ENCODE measurements at places on chromosomes 3 and 15.

- DNase-seq, result no peak
Measured at GRCh38 chr3:163538387-163538786, 1539.9 kb downstream of the SI start.

GRCh38 chr3:155889952-155890351 lies 19.5 kb downstream of the GMPS start:
- DNase-seq, result no peak

GRCh38 chr3:141619450-141619849 lies 118.6 kb upstream of the RNF7 start:
- no peak for DNase-seq

- no peak for DNase-seq
Measured at GRCh38 chr3:69767571-69767970, 28.3 kb downstream of the MITF start.

DNA sequence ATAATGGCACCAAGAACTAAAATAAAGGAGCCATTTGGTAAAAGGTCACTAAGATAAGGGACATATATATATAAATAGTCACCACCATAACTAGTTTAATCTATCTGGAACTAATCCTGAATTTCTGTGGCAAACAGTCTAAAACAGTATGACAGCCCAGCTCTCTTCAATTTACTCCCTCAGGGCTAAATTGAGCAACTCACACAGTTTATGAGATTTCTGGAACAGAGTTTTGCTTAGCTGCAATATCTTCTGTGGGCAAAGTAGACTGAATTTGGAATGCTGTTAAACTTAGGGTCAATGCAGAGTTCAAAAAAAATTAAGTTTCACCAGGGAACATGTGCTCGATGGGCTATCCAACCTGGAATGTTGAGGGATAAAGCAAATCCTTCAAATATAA lies 70.1 kb upstream of the VEPH1 start:
- DNase-seq, result no peak

DNA sequence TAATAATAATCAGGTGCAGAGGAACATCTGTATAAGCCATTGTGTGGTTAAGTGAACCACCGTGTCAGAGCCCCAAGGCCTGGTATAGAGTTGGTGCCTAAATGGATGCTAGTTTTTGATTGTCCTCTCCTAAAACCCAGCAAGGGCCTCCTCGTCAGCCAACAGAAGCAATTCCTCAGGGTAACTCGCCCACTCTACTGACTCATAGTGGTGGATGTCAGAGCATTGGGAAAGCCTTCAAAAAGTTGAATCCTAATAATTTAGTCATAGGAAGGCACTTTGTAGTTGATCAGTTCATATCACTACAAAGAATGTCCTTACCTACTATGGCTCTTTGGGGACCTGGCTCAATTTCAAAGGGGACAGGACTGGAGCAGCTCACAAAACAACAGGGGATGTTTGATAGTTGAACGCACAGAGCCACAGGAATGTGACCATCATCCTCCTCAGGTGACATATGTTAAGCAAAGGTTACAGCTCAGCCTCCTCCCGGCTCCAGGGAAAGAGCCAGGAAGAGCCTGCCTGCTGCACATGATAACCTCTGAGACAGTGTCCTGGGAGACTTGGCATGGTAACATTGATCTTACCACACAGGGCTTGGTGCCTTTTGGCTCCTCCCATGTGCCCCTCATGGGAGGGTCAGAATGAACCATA lies 338.7 kb downstream of the CLSTN2 start:
- no peak for DNase-seq
